G401 (cell line): ENCODE measurements at places on chromosomes 11 and 22. TPM values are rescaled to one million over a fixed set of nuclear protein-coding genes. Genes with fewer than 3 reads are reported as not detected.

- DNase-seq = no peak
Measured at GRCh38 chr11:9956483-9956882, 292.6 kb downstream of the SWAP70 start.

DNA sequence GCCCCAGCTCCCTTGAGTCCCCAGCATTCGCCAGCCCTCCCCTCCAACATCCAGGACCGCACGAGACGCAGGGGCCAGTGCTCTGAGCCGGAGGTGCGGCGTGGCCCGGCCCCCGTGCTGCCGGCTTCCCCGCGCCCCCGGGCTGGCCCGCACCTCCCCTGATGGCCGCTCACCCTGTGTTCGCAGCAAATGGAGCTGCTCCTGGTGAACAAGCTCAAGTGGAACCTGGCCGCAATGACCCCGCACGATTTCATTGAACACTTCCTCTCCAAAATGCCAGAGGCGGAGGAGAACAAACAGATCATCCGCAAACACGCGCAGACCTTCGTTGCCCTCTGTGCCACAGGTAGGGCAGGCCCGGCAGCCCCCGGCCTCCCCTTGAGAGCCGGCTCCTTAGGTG lies 2.7 kb downstream of the CCND1 start:
- no peak for DNase-seq

- no peak for DNase-seq
Measured at GRCh38 chr22:17984114-17984513, 40.2 kb downstream of the MICAL3 start.

DNA sequence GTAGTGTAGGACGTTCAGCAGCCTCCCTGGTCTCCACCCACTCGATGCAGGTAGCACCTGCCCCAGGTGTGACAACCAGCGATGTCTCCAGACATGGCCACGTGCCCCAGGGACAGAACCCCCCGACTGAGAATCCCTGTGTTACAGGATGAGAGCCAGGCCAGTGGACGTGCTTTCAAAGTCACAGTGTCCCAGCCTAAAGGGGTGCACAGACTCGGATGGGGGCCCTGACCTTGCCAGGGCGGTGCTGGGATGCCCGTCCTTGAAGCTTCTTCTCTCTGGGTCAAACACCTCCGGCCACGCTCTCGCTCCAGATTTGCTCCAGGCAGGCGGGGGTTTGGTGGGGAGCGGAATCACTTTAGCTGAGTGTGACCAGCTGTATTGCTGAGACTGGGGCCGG lies 23.3 kb upstream of the GAL start:
- DNase-seq = no peak

DNA sequence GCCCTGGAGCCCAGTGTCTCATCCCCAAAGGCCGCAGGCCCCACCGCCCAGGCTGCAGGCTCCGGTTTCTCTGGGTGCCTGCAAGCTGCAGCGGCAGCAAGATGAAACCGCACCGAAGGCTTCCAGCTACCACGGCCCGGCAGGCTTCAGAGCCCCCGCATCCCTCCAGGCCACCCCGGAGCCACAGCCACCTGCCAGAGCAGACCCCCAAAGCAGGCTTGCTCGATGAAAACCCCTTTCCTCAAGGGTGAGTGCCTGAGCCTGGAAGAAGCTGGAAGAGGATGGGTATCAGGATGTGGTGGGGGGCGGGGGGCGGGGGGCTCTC lies 24.5 kb upstream of the GNB1L start:
- no peak for DNase-seq

DNA sequence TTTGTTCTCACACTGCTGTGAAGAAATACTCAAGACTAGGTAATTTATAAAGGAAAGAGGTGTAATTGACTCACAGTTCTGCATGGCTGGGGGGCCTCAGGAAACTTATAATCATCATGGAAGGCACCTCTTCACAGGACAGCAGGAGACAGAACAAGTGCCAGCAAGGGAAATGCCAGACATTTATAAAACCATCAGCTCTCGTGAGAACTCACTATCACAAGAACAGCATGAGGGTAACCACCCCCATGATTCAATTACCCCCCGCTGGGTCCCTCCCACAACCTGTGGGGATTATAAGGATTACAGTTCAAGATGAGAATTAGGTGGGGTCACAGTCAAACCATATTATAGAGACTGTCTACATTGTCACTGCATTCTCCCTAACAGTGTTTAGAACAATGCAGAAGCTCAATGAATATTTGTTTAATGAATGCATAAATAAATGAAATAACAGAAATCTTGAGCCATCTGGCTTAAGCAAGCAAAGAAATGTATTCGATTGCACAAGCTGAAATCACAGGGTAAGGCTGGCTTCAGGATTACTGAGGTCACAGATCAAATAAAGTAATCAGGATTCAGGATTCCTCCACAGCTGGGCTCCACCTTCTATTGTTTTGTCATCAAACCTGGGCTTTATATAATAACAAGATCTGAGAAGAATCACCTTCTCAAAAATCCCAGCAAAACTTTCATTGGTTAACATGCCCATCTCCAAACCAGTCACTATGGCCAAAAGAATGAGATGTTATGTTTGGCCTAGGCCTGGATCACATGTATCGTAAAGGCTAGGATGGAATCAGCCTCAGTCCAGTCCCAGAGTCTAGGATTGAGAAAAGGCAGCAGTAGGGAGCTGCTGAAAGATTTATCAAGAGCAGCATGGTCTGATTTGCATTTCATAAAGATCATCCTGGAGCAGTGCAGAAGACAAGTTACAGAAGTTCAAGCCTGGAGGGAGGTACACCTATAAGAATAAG lies 137.8 kb upstream of the UBASH3B start:
- no peak for DNase-seq

- DNase-seq = no peak
Measured at GRCh38 chr22:35379146-35379993, 1.5 kb upstream of the HMOX1 start.

DNA sequence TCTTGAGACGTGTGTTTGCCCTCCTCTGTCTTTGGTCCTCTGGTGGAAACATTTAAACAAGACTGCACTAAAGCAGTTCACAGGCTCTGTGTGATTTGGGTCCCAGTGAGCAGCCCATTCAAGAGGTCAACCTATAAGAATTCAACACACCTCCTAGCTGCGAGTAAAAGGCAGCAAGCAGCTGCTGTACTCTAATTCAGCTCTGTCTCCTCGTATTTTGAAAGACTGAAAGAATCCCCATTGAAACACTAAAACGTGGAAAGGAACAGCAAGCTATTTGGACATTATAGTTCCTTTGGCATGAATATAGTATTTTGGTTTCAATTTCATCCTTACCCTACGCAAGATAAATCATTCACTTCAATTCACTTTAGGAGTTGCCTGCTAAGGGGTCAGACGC lies 1046.7 kb downstream of the DLG2 start:
- DNase-seq = no peak

DNA sequence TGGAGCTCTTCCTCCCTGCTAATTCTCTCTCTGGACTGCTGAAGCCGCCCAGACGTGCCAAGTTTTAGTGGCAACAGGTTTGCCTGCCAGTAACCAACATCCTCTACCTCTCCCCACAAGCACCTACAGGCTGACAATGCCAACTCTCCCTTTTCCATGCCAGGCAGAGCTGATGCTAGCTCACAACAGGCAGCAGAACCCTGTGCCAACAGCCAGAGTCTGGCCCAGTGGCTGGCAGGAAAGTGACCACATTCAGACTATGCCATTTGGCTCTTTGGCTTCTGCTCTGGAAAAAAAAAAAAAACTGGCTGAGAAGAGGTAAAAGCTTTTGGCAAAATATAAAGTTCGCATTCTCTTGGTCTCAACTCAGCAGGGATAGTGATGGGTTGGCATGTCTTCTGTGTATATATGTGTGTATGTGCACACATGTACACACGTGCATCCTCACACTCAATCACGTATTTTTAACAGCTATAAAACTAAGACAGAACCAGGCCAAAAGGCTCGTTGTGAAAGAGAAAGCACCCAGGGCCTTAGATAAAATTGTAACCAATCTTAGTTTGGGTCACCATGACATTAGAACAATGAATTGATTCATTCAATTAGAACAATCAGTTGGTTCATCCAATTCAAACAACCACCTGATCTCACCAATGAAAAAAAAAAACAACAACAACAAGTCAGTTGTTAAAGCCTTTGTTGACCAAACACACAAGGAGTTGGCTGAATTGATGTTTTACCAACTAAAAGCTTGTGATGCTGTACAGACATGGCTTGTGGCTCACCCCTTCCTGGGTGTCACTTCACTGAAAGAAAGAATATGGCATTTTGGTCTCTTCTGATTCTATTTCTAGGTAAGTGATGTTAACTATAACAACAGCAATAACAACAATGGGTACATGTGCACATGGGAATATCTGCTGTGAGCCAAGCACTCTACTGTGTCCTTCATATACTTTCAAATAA lies 48.6 kb downstream of the TRIM29 start:
- DNase-seq = peak; percentile 95

DNA sequence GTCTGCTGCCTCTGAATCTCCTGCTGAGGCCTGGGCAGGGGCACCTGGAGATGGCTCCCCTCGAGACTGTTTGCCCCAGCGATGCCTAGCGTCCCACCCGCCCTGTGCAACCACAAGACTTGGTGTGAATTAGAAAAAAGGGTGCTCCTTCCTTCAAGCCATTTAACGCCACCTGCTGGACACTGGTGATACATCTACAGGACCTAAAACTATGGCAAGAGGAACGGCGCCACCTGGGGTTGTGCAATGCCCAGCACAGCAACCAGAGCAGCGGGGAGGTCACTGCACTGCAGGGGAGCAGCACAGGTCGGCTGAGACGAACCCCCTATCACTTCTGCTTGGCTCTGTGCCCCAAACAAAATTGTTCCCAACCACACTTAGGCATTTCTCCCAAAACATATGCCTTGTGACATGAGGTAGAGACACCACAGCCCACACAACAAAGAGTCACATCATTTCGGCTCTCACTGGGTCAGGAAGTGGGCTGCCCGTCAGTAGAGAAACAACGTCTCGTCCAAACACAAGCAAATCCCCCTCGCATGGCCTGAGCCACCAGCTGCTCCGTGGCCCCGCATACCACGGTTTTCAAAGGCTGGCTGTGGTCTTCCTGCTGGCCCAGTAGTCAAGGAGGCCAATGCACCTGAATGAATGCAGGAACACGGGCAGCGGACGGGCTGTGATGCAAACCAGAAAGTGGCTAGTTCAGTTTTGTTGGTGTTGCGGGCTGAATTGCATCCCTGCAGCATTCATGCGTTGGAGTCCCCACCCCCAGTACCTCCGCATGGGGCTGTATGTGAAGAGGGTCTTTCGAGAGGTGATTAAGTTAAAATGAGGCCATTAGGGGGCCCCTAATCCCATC lies 171.9 kb downstream of the SHANK2 start:
- DNase-seq = peak; percentile 71

DNA sequence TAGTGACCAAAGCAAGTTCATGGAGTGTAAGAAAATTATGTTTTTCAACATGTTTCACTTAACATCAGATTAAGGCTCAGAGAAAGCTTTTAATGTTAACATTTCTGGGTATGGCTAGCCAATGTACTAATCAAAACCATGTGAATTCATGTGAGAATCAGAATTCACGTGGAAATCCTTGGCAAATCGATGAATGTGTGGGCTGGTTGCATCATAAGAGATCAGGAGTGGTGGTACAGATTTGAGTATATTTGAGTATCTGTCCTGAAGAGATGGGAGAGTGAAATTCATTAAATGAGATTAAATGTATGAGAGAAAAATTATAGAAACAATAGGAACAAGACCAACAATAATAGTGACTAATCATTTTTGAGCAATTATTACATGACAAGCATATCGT lies 638.6 kb upstream of the ANO5 start:
- no peak for DNase-seq

GRCh38 chr11:13686776-13687175 lies 18.3 kb downstream of the FAR1 start:
- no peak for DNase-seq

DNA sequence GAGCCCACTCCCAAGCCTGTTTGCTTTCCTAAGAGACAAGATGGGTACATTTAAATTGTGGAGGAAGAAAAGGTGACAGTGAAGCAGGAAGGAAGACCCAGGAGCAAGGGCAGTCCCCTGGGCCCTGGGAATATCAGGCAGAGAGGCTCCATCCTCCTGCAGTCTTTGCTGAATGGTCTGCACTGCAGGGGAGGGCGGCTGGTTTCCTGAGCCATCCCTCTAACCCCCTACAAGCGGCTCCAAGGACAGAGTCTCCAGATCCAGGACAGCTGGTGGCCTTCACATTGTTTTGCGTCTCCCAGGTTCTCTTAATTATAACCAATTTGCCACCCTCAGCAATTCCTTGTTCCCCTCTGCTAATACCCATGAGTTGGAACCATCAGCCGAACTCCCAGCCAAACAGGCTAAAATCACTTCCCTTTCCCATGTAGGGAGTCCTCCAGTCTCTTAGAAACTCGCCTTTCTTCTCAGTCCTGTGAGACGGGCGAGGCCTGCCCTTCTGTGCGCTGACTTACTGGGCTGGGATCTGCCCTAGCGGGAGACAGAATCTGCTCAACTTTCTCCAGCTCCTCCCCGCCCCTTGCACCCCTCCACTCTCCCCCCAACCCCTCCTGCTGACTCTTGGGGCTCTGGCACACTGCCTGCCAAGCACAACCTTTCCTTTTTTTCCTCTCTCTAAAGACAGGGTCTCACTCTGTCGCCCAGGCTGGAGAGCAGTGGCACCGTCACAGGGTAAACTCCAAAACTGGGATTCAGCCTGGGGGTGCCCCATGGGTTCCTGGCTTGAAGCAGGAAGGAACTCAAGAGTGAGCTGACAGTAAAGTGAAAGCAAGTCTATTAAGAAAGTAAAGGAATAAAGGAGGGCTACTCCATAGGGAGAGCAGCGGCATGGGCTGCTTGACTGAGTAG lies 53.4 kb upstream of the EMID1 start:
- DNase-seq = peak; percentile 40

GRCh38 chr11:41451011-41451410 lies 8.4 kb downstream of the LRRC4C start:
- DNase-seq = no peak

DNA sequence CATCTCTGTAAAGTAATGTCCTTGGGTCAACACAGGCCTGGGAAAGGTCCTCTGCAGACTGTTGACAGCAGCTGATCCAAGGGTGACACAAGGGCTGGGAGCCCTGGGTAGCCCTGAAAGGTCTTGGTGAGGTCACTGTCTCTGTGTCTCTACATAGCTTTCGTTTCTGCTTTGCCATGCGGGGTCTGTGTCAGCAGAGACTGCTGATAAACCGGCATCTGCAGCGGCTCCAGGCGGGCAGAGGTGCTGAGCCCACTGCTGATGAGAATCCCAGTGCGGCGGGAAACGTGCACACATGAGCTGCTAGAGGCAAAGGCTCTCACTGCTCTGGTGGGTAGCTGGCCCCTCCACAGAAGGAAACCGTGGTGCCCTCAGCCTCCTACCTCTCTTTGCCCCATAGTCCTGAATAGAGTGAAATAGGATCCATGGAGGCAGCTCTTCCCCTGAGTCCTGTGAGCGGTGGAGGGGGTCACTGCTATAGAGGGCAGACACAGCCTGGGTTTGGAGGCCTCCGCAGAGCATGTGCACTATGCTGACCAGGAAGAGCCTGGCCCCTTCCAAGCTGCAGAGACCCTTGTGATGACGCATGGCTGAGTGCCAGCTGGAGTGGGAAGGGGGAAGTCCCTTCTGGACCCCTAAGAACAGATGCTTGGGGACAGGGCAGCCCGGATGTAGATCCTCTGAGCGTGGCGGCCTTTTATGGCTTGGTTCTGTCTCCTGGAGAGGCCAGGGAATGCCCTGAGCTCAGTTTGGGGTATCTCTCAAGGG lies 17.8 kb upstream of the ST3GAL4 start:
- DNase-seq = no peak

GRIK4 gene
- total RNA-seq = 0.37 and 0.51 TPM in 2 replicates

GAB4 gene
- not detected in 2 replicates for total RNA-seq

HEPHL1 gene
- not detected in 2 replicates for total RNA-seq

FOLR2 gene
- total RNA-seq = not detected in 2 replicates

DRD2 gene
- not detected in 2 replicates for total RNA-seq

NECTIN1 gene
- 2.3 and 3.6 TPM in 2 replicates for total RNA-seq

GGT1 gene
- total RNA-seq = 99.6 and 109 TPM in 2 replicates
